ENCODE measurements at places on chromosomes 6 and 20. TPM values are rescaled to one million over a fixed set of nuclear protein-coding genes. Genes with fewer than 3 reads are reported as not detected.

Gene ZNF334
- 1.0 TPM for total RNA-seq

DNA sequence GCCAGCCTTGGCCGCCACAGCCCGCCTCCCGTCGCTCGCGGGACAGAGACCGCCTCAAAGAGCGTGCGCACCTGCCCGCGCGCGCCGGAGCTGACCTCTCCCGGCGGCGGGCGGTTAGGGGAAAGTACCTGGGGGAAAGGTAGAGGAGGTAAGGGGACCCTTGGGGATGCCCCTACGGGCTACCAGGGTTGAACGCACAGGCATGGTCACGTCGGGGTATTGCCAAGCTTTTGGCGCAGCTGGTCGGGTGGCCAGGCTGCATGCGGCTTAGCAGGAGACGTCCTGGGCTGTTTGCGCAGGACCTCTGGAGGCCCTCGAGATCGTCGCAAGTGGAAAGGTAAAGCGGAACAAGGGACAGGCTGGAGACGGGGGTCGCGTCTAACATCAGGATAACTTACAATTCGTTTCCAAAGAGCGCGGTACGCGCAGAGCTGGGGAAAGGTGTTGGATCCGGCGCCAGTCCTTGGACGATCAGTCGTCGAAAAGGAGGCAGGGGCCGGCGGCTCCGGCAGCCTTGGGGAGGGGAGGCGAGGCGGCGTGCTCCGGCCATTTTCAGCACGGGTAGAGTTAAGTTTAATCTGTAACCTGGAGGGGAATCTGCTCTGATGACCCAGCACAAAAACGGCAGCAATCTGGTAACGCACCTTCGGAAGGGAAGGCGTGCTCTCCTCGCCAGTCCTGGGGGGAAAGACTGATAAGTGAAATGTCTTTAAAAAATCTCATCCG, 9.0 kb downstream of the GNAS-AS1 start:
- no peaks in the 10 kb centered on the region for H3K36me3 ChIP-seq
- no peak overlapping the region for H3K27ac ChIP-seq
- DNase-seq, result no peak
- H3K4me3 ChIP-seq, result no peak overlapping the region
- peaks cover 5% of the 10 kb centered on the region for H3K27me3 ChIP-seq

DNA sequence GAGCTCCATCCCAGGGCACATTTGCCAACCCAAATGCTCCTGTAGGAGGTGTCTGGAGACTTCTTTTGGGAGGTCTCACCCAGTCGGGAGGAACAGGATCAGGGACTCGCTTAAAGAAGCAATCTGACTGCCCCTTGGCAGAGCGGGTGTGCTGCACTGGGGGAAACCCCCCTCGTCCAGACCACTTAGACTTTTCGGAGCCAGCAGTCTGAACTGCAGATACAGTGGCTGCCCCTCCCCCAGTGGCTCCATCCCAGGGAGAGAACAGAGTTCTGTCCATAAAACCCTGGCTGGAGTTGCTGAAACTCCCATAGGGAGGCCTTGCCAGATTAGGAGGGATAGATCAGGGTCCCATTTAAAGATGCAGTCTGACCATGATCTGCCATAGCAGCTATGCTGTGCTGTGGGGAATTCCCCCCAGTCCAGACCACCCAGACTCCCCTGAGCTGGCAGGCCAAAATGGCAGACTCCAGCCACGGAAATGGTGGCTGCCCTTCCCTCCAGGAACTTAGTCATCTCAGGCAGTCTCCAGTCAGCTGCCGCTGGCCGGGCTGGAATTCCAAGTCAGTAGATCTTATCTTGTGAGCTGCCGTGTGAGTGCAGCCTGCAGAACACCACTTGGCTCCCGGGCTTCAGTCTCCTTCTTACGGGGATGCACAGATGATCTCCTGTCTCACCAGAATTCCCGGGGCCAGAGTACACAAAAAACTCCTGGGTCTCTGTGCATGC, 278.1 kb upstream of the SASH1 start:
- no peaks in the 10 kb centered on the region for H3K36me3 ChIP-seq
- H3K4me3 ChIP-seq, result no peak overlapping the region
- H3K4me1 ChIP-seq, result no peaks in the 10 kb centered on the region
- no peak overlapping the region for H3K27ac ChIP-seq
- H3K27me3 ChIP-seq, result no peaks in the 10 kb centered on the region

DNA sequence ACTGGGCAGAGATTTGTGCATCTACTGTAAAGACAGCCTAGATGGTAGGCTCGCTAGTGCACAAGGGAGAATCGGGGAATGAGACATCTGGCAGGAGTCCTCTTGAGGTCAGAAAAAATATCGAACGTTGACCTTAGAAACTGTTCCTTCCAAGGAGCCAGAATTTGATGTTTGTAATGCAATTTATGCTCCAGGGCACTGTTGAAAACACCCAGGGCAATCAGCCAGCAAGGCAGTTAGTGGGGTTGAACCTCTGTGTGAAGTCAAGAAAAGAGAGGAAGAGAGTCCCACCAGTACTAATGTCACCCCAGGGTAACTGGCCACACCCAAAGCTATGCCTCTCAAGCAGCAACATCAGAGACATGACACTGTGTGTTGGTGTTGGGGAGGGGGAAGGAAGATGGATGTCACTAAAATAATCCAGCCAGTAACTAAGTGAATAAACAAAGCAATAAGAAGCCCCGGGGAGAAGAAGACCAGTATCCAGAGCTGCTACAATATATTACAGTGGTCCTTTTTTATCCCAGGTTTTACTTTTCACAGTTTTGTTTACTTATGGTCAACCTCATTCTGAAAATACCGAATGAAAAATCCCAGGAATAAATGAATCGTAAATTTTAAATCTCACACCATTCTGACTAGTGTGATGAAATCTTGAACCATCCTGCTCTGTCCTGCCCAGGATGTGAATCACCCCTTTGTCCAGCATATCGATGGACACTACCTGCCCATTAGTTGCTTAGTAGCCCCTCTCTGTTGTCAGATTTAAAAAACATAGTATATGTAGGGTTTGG, 32.9 kb upstream of the PDE10A start:
- no peaks in the 10 kb centered on the region for H3K27me3 ChIP-seq
- no peak overlapping the region for H3K27ac ChIP-seq
- DNase-seq, result no peak
- no peaks in the 10 kb centered on the region for H3K36me3 ChIP-seq
- H3K4me3 ChIP-seq, result no peak overlapping the region
- H3K4me1 ChIP-seq, result no peaks in the 10 kb centered on the region

DNA sequence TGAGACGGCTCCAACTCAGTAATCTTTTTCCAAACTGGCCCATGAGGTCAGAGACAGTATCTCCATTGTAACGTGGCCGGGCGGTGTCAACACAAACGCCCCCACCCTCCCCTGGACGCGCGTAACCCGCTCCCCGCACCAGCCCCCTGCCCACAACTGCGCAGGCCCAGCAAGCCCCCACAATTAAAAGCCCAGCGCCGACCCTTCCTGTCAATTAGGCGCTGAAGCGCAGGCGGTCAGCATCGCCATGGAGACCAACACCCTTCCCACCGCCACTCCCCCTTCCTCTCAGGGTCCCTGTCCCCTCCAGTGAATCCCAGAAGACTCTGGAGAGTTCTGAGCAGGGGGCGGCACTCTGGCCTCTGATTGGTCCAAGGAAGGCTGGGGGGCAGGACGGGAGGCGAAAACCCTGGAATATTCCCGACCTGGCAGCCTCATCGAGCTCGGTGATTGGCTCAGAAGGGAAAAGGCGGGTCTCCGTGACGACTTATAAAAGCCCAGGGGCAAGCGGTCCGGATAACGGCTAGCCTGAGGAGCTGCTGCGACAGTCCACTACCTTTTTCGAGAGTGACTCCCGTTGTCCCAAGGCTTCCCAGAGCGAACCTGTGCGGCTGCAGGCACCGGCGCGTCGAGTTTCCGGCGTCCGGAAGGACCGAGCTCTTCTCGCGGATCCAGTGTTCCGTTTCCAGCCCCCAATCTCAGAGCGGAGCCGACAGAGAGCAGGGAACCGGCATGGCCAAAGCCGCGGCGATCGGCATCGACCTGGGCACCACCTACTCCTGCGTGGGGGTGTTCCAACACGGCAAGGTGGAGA, at the start of the genes HSPA1A and HSPA1L:
Gene HSPA1A, plus strand, starts transcription at position 519 of the 814 bp plus-strand sequence. Its CDS starts 214 bp downstream, at position 733.
Gene HSPA1L, minus strand, starts transcription at position 259 of the 814 bp plus-strand sequence. CDS start 3,311 bp downstream, outside the sequence.
- H3K4me1 ChIP-seq, result peaks cover 26% of the 10 kb centered on the region
- H3K4me3 ChIP-seq, result peak within 1 kb of the TSS; percentile 76
- H3K27me3 ChIP-seq, result no peaks in the 10 kb centered on the region
- H3K36me3 ChIP-seq, result peaks cover 1% of the 10 kb centered on the region
- H3K27ac ChIP-seq, result peak within 1 kb of the TSS; percentile 88

GRCh38 chr6:101614774-101615173, 221.3 kb downstream of the GRIK2 start:
- no peaks in the 10 kb centered on the region for H3K4me1 ChIP-seq
- H3K27ac ChIP-seq, result no peak overlapping the region
- no peak for DNase-seq
- no peaks in the 10 kb centered on the region for H3K36me3 ChIP-seq
- no peaks in the 10 kb centered on the region for H3K27me3 ChIP-seq

DNA sequence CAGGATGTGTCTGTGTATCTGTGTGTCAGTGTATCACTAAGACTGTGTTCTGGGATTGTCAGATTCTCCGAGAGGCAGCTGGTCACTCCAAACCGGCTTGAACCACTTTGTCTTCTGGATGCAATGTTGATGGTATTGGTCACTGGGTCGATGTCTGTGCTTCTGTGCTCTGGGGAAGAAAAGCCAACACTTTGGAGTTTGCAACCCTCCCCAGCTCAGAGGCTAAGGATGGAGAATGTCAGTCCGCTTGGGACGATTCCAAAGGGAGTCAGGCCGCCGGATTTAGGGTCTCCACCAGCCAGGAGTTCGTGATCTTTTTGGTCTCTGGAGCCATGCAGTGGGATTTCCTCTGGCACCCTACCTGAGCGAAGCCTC, 5.2 kb downstream of the MAFB start:
- no peaks in the 10 kb centered on the region for H3K27me3 ChIP-seq
- peak overlapping the region; percentile 49 for H3K4me3 ChIP-seq
- DNase-seq, result no peak
